ENCODE measurements at places on chromosomes 1 and 21.

DNA sequence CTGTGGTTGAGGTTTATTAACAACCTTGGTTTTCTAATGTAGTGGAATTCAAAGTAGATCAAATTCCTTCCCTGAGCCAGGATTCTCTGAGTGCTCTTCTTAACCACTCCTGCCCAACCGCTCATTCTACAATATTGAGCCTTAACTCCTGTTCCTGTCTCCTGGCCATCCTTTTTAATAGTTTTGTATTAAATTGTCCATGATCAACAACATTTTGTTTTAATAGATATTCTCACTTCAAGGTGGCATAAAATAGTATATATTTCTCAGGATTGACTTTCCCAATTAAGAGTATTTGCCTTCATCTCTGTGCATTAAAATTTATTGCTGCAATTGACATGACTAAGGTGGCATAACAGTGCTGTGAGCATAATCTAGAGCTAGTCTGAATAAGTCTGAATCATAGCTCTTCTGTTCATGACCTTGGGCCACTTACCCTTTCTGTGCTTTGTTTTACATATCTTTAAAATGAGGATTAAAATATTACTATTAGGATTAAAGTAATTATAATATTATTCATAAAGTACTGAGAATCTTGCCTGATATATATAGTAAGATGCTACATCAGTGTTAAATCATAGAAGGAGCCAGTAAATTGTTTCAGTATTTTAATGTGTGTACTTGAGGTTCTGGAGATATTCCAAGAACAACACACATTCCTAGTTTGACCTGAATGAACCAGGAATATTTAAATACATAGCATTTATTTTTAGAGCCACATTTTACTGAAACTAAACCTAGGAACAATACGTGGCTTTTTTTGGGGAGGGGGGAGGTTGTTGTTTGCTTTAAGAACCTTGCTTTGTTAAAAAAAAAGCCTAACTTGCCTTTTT lies 76.4 kb downstream of the ADGRL2 start:
- no peak for DNase-seq

GRCh38 chr1:50414853-50415234 lies 8.4 kb downstream of the DMRTA2 start:
- no peak for DNase-seq

DNA sequence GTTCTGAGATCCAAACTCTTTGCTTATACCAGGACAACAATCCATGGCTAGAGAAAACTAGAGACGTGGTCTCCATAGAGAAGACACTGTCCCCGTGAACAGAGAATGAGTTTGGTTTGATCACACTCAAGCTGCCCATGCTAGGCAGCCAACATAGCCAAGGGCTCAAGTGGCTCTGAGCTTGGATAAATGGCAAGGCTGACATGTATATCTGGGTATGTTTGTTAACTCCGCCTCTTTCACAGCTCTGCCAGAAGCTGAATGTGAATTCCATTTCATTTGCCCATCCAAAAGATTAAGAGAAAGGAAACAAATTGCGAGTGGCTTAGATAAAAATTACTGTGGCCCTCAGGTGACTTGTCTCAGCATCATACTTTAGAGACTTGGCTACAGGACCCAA lies 38.0 kb downstream of the ILDR2 start:
- DNase-seq, result no peak

- peak; percentile 9 for DNase-seq
Measured at GRCh38 chr1:175317779-175318178, 125.2 kb upstream of the KIAA0040 start.

GRCh38 chr1:151104630-151105029 lies 34.1 kb downstream of the GABPB2 start:
- DNase-seq, result no peak

- DNase-seq, result no peak
Measured at GRCh38 chr21:31137960-31138359, 99.7 kb upstream of the KRTAP19-8 start.

DNA sequence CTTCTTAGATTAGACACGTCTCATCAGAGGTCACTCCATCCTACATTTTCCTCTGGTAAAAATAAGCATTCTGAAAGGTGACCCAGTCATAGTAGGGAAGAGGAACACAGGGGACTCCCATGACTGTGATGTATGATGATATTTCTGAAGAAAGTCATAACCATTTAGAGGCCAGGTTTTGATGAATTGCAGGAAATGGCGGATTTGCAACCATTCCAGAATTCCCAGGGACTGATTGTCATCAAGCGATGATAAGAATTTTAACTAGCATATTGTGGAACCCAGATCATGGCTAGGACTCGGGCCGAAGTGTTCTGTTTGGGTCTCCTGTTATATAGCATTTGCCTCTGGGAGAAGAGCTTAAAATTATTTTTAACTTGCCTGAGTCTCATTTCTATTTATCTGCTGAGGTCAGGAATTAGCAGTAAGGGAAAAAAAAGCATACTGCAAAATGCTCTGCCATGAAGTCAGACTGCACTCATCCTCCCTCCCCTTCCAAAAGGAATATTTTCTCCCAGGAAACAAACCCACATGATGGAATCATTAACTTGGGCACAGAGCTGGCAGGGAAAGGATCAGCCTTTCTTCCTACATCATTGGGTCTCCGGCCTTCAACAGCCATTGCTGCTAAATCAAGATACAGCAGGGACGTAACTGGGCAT lies 286.7 kb downstream of the HLX start:
- no peak for DNase-seq

DNA sequence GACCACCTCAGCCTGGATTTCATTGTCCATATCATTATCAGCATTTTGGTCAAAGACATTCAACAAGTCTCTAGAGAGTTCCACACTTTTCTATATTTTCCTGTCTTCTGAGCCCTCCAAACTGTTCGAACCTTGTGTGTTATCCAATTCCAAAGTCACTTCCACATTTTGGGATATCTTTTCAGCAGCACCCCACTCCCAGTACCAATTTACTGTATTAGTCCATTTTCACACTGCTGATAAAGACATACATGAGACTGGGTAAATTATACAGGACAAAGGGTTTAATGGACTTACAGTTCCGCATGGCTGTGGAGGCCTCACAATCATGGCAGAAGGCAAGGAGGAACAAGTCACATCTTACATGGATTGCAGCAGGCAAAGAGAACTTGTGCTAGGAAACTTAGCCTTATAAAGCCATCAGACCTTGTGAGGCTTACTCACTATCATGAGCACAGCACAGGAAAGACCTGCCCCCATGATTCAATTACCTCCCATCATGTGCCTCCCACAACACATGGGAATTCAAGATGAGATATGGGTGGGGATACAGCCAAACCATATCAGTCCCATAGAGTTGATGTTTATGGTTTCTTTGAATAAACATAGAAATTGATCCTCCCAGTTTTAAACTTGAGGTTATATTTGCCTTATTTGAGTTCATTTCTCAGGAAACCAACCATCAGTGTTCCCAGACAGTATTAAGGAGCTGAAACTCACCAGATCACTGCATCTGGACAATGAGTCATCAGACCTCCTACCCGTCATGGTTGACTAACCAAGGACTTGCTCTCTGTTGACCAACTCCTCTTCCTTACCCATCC lies 322.7 kb upstream of the DUSP10 start:
- DNase-seq, result no peak

Measured in putamen (tissue), 1 donor.